ENCODE measurements at places on chromosomes 2 and 18.

- DNase-seq: no peak
Measured at GRCh38 chr2:32825291-32825712, 121.5 kb upstream of the LTBP1 start.

DNA sequence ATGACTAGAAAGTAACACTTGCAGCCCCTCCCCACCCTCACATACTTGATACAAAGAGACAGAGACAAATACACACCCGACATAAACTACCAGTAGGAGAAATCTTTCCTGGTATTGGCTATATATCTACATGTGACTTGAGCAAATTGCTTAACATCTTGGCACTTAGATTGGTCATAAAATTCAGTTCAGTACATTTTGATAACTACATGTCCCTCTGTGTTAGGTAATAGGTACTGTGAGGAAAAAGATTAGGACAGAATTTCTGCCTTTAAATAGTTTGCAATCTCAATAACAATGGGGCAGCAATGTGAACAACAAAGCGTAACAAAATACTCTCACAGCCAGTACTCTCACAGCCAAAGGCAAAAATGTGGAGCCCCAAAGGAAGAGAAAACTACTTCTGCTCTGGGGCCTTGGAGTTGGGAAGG is 670.0 kb upstream of the ACVR2A start:
- DNase-seq: no peak

DNA sequence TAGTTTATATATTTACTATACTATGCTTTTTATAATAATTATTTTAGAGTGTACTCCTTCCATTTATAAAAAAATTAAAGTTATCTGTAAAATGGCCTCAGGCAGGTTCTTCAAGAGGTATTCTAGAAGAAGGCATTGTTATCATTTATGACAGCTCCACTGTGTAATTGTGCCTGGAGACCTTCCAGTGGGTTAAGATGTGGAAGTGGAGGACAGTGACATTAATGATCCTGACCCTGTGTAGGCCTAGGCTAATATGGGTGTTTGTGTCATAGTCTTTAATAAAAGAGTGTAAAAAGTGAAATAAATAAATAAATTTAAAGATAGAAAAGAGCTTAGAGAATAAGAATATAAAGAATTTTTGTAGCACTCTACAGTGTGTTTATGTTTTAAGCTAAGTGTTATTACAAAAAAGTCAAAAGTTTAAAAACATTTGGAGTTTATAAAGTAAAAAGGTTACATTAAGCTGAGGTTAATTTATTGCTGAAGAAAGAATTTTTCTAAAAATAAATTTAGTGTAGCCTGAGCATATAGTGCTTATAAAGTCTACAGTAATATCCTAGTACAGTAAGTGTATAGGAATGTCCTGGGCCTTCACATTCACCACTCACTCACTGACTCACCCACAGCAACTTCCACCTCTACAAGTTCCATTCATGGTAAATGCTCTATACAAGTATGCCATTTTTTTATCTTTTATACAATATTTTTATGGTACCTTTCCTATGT is 190.0 kb upstream of the SESTD1 start:
- no peak for DNase-seq

DNA sequence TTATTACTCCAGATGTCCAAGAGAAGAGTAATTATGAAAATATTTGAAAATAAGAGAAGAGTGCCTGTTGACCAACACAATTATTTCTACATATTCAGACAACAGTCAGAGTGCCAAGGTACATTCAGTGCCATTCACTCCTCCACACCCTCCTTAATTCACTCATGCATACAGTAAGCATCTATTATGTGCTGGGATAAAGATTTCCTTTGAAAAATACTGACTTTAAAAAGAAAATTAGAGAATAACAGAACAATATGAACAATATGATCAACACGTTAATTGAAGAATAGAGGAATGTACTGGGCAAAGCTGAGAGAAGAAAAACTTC is 203.6 kb downstream of the L3MBTL4 start:
- no peak for DNase-seq

All from activated T-helper 1 cell treated with anti-CD3 and anti-CD28 coated beads, Interleukin-2, amount 50 U/mL, for 16 hours (primary cell).